ENCODE measurements at places on chromosomes 16 and 17. TPM values are rescaled to one million over a fixed set of nuclear protein-coding genes. Genes with fewer than 3 reads are reported as not detected.

SLFN13 gene
- not detected for polyA plus RNA-seq

SHBG gene
- 2.5 TPM for polyA plus RNA-seq

TBC1D3I gene
- polyA plus RNA-seq: not detected

TAOK2 gene
- polyA plus RNA-seq: 0.43 TPM

CTRL gene
- polyA plus RNA-seq: 1.9 TPM

ADAP2 gene
- 3.4 TPM for polyA plus RNA-seq

TMED6 gene
- polyA plus RNA-seq: not detected

GCGR gene
- polyA plus RNA-seq: not detected

CSHL1 gene
- polyA plus RNA-seq: not detected

ZNF174 gene
- 10.4 TPM for polyA plus RNA-seq

PYCARD gene
- not detected for polyA plus RNA-seq

KRTAP16-1 gene
- not detected for polyA plus RNA-seq

PLCG2 gene
- polyA plus RNA-seq: 2.9 TPM

All from Purkinje cell (primary cell).